Epithelial cell of proximal tubule (primary cell): ENCODE measurements at places on chromosomes 16 and 17.

- no peak for DNase-seq
Measured at GRCh38 chr16:47026492-47026891, 53.0 kb upstream of the DNAJA2 start.

GRCh38 chr16:48905632-48906505, 295.9 kb upstream of the N4BP1 start:
- DNase-seq: no peak

DNA sequence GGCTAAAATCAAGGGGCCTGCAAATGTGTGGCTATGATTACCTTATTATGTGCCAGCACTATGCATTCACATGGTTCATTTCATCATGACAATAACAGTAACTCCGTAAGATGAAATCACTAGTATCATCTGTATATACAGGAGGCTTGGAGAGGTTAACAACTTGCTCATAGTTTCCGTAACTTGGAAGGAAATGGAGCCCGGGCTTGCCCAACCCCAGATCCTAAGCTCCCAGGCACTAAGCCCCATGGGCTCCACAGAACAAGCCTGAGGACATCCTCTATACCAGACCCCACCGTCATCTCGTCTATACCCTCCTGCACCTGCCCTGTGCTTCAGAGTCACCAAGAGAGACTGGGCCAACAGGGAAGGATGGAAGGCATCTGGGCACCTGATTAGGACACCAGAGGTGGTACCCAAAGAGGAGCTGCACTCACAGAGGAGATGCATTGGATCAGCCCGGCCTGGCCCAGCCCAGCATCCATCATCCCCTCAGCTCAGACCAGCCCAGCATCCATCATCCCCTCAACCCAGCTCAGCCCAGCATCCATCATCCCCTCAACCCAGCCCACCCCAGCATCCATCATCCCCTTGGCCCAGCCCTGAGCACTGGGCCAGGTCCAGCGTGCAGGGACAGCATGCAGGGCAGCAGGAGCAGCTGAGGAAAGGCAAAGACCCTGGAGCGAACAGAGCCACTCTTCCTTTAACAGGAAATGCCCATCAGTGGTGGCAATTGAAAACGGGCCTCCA, 28.5 kb downstream of the NSMCE1 start:
- DNase-seq: no peak

DNA sequence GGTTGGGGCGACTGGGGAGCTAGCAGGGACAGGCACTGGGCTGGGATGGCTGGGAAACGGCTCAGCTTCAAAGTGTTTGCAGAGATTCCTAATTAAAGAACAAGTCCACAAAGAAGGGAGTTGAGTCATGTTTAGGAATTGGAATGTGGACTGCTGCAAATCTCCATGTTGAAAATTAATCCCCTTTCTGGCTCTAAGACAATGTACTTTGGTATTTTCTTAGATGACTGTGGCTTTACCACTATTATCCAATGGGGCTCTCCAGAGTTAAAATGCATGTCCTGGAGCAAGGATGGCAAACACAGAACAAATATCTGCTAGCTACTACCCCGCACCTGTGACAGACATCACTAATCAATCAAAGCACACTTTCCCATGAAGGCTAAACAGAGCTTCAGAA, 22.2 kb upstream of the WSCD1 start:
- peak; percentile 74 for DNase-seq

DNA sequence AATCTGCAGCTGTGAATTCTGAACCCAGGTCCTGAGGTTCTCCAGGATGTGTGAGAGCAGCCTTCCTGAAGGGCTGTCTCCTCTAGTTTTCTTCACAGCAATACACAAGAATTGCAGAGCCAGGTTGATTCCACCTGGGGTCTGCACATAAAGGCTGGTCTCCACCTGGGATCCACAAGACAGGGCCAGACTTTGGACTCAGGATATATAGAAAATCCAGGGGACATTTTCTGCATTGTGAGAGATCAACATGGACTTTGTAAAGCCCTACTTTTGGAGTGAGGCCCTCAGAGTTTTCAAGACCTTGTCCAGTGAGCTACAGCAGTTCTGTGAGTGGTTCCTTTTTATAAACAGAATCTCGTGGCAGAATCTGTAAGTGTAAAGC, 6.3 kb downstream of the ZNF267 start:
- no peak for DNase-seq

DNA sequence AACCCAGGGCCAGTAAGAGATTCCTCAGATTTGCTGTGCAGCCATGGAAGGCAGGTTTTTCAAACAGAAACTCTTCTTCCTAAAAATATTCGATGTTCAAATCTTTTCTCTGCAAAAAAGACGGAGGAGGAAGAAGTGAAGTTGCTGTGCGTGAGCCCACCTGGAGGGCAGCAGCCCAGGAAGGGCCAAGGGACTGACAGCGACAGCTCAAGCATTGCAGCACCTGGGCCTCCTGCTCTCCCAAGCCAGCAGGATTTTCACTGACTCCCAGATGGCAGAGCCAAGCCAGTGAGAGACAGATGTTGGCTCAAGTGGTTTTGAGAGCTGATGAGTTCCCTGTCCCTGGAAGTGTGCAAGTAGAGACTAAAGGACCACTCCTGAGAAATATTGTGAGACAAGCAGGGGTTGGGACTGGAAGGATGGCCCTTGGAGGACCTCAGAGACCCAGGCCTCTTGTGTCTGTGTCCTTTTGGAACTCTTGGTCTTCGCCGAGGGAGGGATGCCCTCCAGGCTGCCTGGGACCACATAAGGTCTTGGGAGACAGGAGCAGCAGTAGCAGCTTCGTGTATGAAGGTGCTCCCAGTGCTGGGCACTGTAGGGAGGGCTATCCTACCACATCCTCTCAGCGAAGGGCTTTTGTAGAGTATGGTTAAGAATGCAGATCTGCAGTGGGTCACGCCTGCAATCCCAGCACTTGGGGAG, 29.3 kb upstream of the TNFRSF13B start:
- DNase-seq: no peak
